ENCODE measurements at places on chromosomes 2 and 18.
A peak's percentile ranks its signal among the peaks of the same experiment; 100 is the strongest.

GRCh38 chr18:56804395-56804794 lies 153.2 kb downstream of the WDR7 start:
- DNase-seq: no peak

DNA sequence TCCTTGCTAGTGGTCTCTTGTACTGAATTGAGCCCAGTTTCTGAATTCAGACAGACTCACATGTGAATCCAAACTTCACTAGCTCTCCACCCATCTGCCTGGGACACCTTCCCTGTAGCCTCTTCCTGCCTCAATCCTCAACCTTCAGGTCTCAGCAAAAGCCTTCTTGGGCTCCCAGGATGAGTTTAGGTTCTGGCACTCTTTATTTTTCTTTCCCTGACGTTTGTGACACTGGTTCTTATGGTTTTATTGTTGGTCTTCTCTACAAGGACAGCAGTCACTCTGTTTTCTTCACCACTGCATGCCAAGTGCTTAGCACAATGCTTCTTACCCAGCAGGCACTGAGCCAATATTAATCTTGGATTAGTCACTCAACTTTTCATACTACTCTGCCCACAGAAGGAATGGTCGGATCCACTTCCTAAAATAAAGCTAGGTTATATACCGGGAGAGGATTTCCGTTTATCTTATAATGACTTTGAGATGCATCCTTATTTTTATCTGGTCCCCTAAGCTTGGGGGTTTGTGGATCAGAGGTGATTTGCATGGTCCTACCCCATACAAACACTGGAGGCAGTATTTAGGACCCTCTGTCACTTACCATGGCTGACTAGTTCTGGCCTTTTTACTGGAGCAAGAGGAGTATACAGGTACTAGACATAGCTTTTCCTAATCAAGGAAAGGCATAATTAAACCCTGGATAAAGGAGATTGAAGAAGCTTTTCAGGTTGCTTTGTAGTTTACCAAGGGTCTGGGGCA lies 186.3 kb downstream of the MYCN start:
- DNase-seq: peak; percentile 8

- peak; percentile 2 for DNase-seq
These were observed 99.1 kb upstream of the MC4R start for GRCh38 chr18:60471652-60472051.

GRCh38 chr18:62044490-62045000 lies 142.3 kb downstream of the PIGN start:
- DNase-seq: no peak

- DNase-seq: no peak
These were observed 175.1 kb upstream of the DDX18 start for GRCh38 chr2:117639401-117639800.

DNA sequence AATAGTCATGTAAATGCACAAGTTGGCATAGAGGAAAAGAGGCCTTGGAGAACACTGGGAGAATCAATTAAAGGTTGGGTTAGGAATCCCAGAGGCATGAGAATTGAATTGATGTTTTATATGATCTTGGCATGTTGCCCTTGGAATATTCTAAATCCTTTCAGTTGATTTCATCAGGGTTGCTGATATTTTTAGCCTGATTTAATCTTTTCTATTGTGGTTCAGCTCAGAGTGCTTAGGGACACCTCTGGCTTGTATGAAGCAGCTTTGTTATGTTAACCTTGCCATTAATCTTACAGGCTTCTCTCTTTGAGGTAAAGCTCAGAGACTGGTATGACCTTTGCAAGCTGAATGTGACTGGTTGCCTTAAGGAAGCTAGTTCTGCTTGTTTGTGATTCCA lies 64.4 kb upstream of the LYPD6B start:
- no peak for DNase-seq

GRCh38 chr2:242030858-242031257 lies 161.3 kb downstream of the RTP5 start:
- DNase-seq: no peak

DNA sequence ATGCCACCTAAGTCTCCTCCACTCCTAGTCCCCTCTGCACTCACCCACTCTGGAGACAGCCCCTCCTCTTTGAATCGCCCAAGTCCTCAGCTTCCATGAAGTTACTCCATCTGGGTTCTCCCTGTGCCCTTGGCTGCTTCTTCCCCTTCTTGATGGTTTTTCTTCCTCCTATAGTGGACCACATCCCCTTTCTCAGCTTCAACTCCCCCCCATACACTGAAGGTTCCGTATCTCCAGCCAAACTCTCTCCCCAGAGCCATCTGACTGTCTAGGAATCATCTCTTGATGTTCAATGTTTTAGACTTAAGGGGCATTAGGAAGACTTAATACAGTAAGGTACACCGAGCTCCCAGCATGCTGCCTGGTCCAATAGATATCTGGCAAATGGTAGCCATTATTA lies 39.6 kb downstream of the EMX1 start:
- DNase-seq: no peak

DNA sequence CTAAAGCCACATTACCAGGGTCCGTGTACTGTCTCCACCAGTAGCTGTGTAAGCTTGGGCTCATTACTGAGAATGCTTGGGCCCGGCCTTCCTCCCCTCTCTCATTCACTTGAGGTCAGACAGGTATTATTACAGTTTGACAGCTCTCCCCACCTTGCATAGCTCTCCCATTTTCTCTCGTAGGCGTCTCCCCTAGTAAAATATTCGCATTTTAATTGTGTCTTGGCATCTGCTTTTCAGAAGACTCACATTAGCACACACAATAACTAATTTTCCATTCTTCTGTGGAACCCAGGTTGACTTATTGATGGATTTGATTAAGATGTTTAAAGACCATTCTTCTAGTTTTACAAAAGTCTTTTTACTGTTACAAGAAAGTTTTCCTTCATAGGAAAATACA lies 71.1 kb upstream of the CYP20A1 start:
- no peak for DNase-seq

DNA sequence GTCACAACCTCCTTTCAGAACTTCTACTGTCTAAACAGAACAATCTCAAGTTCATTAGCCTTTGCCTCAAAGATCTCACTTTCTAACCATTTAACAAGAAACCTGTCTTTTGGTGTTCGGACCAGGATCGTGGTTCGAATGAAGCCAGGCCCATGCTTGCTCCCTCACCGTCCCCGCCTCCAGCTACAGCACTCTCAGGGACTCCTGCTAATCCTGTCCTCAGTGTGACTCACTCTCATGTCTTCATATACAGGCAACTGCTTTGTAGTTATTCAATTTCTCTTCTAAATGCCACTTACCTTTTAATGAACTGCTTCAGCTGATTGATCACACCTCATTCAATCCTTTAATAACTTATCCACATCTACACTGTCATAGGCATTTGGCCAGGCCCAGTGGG lies 15.8 kb downstream of the SERTAD2 start:
- DNase-seq: peak; percentile 12

DNA sequence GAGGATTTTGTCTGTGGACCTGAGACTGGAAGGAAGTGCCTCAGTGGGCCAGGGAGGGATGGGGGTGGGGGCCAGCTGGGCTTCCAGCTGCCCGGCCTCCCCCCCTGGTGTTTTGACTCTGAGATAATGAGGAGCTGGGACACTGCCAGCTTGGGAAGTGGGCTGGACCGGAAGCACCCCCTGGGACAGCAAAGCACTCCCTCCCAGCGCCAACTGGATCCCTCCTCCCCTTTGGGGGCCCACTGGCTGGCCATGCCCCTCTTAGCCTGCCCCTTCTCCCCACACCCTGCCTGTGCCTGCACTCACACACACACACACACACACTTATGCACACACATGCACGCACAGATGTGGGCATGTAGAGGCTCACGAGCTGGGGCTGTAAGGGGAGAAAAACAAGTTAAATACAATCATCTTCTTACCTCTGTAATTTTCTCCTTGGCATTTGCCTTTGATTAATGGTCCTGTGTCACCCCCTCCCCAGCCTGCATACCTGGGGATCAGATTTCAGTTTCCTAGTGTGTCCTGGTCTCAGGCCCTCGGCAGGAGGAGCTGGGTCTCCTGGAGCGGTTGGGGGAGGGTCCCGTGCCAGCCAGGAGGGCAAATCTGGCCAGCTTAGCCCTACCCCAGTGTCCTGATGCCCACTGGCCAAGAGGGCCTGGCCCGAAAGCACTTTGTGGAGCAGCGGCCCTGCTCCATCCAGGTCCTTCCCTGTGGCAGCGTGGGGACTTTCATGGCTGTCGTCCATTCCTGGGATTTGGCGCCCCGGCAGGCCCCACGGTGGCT lies 3.6 kb downstream of the ITM2C start:
- DNase-seq: no peak

GRCh38 chr18:36374262-36374661 lies 76.7 kb downstream of the FHOD3 start:
- no peak for DNase-seq

DNA sequence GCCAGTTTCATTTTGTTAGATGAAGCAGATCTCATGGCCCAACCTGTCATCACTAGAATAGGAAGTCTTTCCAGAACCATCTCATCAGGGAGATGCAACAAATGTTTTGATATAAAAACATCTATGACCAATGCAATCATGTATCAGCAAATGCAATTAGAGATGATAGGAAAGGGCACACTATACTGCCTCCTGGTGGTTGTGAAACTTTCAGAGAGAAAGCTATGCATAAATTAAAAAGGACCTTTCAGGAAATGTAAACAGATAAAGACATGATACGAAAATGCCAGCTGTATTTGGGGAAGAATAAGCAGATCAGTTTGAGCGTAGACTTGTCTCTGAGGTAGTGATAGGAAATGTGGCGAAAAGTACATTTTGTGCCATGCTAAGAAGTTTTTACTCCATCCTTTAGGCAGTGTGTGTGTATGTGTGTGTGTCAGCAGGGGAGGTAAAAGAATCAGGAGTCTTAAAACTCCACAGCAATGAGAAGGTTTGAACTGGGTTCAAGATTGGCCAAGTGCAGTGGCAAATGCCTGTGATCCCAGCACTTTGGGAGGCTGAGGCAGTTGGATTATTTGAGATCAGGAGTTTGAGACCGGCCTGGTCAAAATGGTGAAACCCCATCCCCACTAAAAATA lies 479.3 kb downstream of the CPS1 start:
- peak; percentile 72 for DNase-seq

- DNase-seq: no peak
These were observed 162.2 kb downstream of the CD226 start for GRCh38 chr18:69785466-69785865.

- DNase-seq: no peak
These were observed 173.7 kb downstream of the PTPRM start for GRCh38 chr18:7740821-7741220.

DNA sequence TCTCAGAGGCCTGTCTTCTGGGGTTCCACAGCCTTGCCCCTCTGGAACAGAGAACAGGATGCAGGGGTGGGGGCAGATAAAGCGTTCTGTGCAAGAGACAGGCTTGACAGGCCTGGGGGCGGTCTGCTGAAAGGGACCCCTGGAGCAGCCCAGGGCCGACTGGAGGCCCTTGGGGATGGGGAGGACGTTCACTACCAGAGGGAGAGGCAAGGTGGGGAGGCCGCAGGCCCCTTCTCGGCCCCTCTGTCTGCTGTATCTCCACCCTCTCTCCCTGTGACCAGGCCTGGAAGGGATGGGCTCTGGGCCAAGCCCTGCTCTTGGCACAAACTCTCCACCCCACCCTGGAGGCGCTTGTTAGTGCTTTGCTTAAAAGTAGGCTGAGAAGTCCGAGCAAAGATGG lies 27.3 kb upstream of the INHBB start:
- DNase-seq: no peak

DNA sequence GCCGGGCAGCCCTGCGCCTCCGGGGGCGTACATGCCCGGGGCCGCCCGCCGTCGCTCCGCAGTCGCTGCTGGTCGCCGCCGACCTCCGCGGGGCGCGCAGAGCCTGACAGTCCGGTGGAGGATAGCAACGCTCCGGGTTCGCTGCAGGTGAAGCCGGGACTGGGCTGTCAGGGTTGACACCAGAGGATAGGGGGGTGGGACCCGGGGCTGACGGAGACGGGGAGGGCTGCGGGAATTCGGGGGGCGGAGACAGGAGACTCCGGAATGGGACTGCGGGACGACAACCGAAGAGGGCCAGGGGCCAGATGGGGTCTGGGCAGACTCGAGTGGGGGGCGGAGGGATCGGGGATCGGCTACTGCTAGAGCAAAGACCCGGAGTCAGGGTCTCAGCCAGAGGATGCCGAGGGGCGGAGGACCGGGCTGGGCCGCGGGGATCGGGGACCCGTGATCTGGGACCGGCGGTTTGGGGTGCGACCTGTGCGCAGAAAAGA lies 403 bp downstream of the TMEM127 start:
- DNase-seq: no peak

DNA sequence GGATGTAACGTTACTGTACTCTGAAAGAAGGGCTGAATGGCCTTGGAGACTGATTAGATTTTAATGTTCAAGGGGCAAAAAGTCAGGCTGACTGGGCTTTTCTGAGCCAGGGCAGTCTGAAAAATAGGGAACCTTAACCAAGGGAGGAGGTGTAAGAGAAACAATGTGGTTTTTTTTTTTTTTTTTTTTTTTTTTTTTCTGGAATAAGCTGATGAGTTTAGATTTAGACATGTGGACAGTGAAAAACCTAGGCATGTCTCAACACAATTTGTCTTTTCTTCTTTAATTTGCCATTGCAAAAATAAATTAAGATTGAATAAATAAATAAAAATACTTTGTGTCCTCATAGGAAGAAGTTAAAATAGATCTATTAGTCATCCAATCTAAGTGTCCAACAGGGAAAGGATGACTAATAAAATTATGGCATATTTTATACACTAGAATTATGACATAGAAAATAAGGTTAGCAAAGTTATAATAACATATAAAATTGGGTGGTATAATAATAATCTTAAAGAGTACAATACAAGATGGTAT lies 237.6 kb upstream of the TRIB2 start:
- DNase-seq: peak; percentile 38

GRCh38 chr2:240620859-240621258 lies 4.4 kb upstream of the GPR35 start:
- no peak for DNase-seq

GRCh38 chr2:232689152-232689910 lies 7.8 kb upstream of the GIGYF2 start:
- no peak for DNase-seq

GRCh38 chr2:239750929-239751678 lies 274.0 kb downstream of the NDUFA10 start:
- no peak for DNase-seq

DNA sequence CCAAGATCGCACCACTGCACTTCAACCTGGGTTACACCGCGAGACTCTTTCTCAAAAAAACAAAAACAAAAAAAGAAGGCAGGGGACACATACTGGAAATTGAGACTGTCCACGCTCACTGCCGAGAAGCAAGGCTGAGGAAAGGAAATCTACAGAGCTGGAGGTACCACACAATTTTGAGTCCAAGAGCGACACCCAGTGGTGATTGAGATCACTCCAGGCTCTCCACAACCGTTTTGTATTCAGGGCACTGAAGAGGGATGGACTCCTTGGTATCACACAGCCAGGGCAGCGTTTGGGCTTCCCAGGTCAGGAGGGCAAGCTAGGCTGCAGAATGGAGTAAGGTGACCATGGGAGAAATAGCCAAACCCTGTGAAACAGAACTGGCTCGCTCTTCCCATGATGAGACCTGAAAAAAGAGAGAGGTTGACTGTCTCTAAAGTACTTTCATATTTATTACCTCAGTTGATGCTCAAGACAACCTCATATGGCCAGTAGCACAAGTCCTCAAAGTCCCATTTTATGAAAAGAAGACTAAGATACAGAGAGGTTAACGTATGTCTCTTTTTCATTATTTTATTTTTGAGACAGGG lies 74.5 kb upstream of the YPEL5 start:
- DNase-seq: peak; percentile 91

Measured in PC-3 (cell line).